Left cardiac atrium (tissue), 4 donors: ENCODE measurements at places on chromosomes 6 and 20.
A peak's percentile ranks its signal among the peaks of the same experiment; 100 is the strongest.

- DNase-seq, result peak; percentile 55
Observed at GRCh38 chr6:138115877-138116660, 8.8 kb upstream of the PERP start.

DNA sequence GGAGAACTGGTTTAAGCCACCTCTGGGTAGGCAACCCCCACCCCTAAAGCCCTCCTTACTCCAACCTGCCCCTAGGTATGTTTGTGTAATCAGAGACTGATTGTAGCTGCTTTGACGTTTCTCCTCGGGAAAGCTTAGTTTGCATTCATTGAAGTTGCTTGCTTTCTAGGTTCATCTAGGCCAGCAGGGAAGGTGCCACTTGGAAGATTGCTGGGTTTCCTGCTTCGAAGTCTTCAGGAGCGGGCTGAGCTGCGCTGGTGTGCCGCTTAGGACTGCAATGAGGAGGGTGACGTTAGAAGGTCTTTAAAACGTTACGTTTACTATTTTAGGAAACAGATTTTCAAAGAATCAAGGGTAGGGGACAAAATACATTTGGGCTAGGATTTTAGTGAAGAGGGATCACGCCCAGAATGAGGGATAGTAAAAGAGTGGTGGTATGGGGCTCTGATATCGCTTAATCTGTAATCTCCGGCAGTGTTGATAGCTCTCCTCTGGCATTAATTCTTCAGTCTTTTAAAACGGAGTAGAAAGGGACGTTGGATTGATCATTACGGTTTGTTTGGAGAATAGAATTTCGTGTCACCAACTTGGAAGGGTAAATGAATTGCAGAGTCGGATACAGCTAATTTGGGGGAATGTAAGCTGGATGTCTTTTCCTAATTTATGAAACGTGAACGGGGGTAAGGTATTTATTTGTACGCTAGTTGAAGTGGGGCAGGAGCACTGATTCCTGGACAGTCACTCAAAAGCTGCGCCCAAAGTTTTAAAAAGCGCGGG, 92.6 kb upstream of the PRDM1 start:
- no peak for DNase-seq

DNA sequence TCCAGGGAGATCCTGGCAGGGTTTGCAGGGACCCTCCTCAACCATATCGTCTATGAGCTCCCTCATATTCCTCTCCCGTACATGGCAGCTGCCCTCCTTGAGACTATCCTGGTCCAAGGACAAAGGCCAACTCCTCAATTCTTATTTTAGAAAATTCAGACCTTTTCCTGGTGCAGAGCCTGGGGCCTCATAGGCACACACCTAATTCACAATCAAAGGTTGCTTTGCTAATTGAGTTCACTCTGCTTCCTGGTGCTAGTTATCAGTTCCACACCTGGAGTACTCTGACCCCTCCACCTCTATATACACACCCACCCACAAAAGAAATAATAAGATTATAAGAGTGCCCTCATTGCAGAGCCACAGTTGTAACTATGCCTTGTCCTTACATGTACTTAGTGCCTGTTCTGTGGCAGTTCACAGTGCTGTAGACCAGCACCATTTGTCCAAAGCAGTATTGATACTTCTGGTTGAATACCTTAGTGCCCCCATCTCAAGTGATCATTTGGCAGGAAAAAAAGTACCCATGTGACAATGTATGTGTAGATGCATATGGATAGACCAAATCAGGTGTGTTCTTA, 38.7 kb downstream of the GSS start:
- no peak for DNase-seq

GRCh38 chr20:62479656-62480055, 3.9 kb upstream of the GATA5 start:
- DNase-seq, result no peak

DNA sequence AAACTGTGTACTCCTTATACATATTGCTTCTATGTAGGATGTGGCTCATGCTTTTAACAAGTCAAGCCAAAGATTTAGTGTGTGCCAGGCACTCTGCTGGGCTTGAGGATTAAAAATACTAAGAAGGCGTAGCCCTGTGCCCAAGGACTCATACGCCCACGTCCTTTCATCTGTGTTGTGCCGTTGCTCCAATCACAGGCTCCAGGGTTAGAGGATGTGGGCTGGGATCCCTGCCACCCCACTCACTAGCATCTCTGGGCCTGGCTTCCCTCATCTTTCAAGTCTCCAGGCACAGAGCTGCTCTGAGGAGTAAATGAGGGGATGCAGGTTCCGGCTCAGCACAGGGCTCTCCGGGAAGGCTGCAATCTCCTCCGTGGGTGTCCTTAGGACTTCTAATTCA, 214.2 kb downstream of the SYNDIG1 start:
- DNase-seq, result no peak

DNA sequence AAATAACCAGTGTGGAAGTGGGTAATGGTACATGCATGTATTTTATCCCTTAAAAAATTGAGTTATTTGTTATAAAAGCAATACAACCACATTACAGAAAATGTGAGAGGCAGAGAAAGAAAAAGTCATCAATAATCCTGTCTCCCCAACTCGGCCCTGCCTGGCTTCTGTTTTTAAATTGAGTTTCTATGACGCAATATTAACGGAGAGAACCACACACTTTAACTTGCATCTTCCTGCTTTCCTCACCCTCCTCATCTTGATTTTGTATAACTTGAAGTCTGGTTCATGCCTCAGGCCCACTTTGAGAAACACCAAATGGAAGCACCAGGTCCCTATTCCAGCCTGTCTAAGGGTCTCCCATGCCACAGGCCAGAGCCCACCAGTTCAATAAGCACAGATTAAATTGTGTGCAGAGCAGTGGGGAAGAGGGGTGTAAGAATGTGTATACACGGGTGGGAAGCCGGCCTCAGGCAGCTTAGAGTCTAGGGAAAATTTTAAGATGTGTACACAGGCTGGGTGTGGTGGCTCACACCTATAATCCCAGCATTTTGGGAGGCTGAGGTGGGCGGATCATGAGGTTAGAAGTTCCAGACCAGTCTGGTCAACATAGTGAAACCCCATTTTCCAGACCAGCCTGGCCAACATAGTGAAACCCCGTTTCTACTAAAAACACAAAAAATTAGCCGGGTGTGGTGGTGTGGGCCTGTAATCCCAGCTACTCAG, 15.9 kb downstream of the KCNK5 start:
- DNase-seq, result no peak

DNA sequence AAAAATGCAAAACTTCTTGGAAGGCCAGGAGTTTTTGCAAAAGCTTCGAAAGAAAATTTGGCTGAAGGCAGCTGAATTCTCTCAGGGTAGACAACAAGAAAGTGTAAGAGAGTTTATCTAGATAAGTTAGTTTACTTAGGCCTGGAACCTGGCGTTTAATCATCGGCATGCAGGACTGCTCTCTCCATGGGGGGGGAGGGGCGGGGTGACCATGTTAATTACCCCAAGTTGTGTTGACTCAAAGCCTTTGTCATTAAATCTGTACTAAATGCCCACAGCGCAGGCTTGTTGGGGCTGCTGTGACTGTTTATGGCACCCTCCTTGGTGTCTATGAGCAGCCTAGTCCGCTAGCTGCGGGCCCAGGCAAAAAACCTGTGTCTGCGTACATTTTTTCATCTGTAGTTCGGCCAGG, 20.1 kb upstream of the ZNF451 start:
- no peak for DNase-seq

- no peak for DNase-seq
Observed at GRCh38 chr20:51204794-51205193, 181.9 kb upstream of the KCNG1 start.

DNA sequence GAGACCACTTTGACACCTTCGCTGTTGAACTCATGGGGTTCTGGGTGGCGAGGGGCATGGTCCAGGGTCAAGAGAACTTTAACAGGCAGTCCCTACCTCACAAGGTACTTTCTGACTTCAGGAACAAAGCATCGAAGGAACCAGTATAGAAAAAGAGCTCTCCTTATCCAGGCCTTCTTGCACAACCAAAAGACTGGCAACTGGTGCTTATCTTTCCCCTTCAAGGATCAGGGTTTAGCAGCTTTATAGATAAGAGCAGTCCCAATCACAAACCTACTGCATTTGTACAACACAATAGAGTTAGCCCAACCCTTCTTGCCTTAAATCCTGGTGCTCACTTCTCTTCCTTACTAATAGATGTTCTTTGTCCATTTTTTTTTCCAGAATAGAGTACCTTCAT, 116.3 kb downstream of the SNX5 start:
- no peak for DNase-seq

DNA sequence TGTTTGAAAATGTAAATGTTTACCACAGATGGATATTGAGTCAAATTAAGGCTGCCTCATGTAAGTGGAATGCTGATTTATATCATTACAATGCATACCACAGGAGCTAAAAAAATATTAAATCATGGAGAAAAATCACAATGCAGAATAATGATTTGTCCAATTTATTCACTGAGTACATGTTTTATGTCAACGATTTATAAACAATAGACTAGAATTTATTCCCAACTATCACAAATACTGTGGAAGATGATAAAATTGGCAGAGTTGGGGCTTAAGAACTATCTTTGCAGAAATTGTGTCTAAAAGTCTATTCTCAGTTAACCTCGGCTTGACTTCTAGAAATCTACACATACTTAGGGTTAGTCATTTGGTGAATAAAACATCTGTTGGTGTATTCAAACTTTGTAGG, 472.1 kb upstream of the MARCKS start:
- no peak for DNase-seq

DNA sequence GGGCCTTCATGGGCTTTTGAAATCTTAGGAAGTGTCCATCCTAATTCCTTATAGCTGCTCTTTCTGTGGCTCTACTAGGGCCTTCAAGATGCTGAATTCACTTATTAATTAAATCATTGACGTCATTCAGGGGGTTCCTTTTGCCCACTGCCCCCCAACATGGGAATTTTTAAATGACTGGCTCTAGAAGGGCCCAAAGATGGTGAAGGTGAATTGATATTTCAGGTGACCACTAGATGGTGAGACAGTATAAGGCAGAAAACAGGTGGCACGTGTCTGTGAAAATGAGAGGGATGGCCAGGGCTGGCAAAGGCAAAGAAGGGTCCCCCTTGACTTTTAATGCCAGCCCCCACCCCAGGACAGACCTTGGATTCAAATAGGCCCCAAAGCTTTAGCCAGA, 11.8 kb downstream of the GNAS start:
- DNase-seq, result no peak

- DNase-seq, result no peak
Observed at GRCh38 chr20:16926626-16927430, 178.7 kb downstream of the OTOR start.

DNA sequence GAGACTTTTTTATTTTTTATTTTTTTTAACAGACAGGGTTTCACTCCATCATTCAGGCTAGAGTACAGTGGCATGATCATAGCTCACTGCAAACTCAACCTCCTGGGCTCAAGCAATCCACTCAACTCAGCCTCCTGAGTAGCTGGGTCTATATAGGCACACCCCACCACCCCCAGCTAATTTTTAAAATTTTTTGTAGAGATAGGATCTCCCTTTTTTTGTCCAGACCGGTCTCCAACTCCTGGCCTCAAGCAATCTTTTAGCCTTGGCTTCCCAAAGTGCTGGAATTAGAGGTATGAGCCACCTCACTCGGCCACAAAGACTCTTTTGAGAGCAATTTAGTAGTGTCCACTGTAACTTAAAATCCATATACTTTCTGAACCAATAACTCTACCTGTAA, 103.3 kb upstream of the DST start:
- no peak for DNase-seq

DNA sequence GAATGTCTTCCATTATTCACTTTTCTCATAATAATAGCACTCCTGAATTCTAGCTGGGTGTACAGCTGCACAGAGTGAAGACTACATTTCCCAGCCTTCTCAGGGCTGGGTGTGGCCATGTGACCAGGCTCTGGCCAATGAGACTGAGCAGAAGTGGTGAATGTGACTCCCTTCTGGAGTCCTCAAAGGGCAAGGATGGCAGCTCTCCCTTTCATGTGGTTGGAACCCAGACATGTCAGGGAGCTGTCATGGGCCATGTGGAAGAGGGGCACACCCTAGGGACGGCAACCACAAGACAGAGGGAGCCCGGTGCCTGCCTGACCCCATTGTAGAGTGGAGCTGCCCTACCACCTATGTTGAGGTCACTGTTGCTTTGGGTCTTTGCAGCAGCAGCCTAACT, 312.8 kb upstream of the SULF2 start:
- DNase-seq, result no peak

- DNase-seq, result no peak
Observed at GRCh38 chr20:18705910-18706309, 107.7 kb upstream of the SCP2D1 start.

GRCh38 chr6:16799279-16800193, 38.3 kb upstream of the ATXN1 start:
- no peak for DNase-seq

GRCh38 chr6:25465941-25466340, 186.1 kb upstream of the SCGN start:
- DNase-seq, result no peak

DNA sequence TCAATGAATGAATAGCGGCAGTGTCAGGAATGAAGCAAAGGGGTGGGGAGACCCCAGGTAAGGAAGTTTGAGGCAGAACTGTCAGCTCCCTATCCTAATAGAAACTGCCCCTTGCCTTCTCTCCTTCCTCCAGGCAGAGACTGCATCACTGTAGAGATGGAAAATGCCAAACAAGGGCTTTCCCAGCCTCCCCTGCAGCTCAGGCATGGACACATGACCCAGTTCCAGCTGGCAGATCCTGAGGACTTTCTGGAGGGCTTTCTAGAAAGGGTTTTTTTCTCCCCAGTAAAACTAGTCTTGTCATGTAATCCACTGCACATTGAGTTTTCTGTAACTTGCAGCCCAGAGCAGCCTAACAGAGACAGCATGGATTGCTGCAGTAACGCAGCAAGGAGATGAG, 17.9 kb upstream of the PNPLA1 start:
- no peak for DNase-seq

DNA sequence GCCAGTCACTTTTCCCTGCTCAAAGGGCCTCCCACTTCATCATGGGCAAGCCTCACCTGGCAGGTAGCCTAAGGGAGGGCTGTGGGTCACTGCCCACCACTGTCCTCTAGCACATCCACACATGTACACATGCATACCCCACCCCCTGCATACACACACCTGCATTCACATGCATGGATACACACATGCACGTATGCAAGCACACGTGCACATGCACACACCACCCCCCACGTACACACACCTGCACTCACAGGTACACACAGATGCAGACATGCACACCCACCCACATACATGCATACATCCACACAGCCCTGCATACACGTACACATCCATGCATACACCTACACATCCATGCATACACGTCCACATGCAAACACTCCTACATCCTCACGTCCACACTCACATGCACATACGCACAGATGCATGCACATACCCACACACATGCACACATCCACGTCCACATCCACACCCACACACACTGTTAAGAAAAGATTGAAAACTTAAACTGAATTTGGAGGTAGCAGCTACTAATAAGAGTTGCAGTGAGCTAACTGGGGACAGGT, 14.0 kb upstream of the EXOC2 start:
- no peak for DNase-seq
